ENCODE measurements at places on chromosomes 16 and 17.
A peak's percentile ranks its signal among the peaks of the same experiment; 100 is the strongest.

DNA sequence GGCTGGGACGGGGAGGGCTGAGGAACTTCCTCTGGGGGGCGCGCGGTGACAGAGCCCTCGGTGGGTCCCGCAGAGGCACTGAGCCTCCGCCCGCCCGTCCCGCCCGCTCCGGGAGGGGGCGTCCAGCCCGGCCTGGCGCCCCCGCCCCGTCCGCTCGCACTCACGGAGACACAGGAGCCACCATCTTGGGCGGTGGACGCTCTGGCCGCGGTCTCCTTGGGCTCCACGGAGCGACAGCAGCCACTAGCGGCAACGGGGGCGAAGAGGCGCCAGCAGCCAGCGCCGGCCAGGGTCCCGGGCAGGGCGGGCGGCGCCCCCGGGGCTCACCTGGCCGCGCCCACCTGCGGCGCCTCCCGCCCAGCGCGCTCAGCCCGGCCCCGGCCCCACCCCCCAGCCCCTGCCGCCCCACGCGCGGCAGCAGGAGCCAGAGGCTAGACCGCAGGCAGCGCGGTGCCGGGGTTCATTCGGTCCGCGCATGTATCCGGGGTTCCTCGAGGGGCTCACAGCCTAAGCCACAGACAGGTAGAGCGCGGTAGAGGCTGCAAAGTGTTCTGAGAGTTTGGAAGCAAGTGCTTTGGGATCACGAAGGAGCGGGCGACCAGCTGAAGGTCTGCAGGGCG is at the start of gene C17orf113:
TSS of gene C17orf113 (minus strand) at position 209 of the 620 bp plus-strand sequence. CDS start 7,225 bp downstream, outside the sequence.
- peak; percentile 48 for DNase-seq

DNA sequence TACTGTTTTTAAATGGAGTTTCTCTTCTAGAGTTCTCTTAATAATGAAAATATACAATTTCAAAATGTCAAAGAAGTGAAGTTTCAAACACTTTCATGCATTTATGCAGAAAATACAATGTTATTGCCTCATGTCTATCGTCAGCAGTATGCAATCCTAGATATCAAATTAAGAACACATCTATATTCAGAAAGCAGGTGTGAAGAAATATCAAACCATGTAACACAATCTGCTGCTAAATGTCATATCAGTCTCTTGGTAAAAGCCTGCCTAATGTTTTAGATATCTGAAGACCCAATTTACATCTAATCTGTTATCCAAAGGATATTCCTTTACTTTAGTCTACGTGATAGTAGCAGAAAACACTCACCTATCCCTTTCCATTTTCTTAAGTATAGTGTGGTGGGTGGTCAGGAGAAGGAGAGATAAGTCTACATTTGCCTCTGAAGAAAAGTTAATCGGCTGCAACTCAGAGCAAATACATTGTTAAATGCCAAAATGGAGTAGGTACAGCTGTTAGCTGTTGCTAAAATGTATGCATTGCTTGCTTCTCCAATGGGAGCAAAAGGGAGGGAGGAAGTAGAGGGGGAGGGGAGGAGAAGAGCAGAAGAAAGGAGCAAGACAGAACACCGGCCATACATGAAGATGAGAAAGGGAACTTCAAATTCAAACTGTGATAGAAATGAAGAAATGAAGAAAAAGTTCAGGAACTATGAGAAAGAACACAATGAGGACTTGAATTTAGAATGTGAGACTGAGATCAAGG is 64.9 kb downstream of the ITFG1 start:
- DNase-seq = no peak

- peak; percentile 62 for DNase-seq
These were observed 658 bp downstream of the TNFRSF12A start for GRCh38 chr16:3020604-3021448.

GRCh38 chr17:73956169-73956568 is 247.3 kb upstream of the RPL38 start:
- DNase-seq = no peak

- DNase-seq = no peak
These were observed 58.5 kb downstream of the MYH13 start for GRCh38 chr17:10314329-10314728.

DNA sequence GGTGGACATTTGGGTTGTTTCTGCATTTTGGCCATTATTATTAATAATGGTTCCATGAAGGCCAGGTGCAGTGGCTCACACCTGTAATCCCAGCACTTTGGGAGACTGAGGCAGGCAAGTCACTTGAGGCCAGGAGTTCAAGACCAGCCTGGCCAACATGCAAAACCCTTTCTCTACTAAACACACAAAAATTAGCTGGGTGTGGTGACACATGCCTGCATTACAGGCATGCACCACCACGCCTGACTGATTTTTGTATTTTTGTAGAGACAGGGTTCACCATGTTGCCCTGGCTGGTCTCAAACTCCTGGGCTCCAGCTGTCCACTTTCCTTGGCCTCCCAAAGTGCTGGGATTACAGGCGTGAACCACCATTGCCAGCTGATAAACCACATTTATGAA is 58.5 kb downstream of the TNFRSF13B start:
- no peak for DNase-seq

- no peak for DNase-seq
These were observed 13.8 kb upstream of the ZNF469 start for GRCh38 chr16:88368994-88369393.

GRCh38 chr17:44203731-44204440 is 4.2 kb upstream of the ATXN7L3 start:
- peak; percentile 72 for DNase-seq

DNA sequence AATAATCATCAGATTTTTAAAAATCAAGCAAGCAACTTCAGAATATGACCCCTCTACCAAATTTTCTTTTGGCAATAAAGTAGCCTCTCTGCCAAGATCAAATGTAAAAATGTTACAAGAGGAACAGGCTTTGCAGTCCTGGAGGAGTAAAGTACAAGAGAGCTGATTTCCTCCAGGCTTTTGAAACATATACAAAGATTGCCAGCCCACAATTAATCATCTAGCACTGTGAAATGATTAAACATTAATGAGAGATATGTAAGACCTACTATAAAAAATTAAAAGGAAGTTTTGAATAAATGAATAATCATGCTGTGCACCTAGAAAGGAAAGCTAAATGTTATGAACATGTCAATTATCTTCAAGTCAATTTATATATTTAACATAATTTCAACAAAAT is 26.3 kb downstream of the TXNDC11 start:
- DNase-seq = no peak

DNA sequence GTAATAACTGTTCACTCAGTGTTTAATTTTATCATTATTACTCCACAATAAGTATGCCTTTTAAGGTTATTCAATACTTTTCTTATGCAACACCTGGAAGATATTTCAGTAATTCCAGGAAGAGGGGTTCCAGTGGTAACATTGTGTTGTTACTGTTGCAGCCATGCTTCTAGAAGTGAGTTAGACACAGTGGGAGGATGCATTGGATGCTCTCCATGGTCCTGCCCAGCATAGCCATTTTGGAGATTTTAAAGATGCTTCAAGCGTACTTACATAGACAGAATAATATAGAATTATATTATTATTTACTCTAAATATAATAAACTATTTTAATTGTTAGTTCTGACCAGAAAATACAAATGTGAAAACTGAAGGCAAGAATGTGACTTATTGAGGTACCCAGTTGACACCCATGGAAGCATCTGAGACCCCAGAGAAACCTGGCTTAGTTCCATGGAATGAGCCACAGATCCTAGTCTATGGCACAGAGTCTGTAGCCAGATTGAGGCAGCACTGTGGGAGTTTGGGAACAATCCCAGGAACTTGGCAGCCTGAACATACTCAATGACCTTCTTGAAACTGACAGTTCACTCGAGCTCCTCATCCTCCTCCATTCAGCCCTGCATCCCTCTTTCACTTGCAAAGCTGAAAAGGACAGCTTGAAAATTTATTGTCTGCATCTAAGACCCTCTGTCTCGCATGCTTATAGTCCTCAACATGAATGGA is 190.1 kb upstream of the HS3ST4 start:
- no peak for DNase-seq

DNA sequence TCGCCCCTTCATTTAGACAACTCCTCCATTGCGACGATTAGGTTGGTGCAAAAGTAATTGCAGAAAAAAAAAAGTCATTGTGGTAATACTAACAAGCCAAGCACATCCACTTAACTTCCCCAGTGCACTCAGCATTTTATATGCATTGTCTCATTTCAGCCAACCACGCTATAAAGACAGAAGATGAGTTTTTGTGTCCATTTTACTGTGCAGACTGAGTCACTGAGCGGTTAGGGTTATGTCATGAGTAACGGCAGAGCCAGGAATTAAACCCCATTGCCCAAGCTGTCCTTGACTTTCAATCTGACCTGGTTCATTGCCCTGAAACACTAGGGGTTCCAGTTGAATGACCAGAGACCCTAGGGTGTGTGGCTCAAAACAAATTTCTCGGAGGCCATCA is 218.7 kb downstream of the XYLT1 start:
- no peak for DNase-seq

GRCh38 chr17:20207262-20207985 is 198.3 kb downstream of the SPECC1 start:
- no peak for DNase-seq

DNA sequence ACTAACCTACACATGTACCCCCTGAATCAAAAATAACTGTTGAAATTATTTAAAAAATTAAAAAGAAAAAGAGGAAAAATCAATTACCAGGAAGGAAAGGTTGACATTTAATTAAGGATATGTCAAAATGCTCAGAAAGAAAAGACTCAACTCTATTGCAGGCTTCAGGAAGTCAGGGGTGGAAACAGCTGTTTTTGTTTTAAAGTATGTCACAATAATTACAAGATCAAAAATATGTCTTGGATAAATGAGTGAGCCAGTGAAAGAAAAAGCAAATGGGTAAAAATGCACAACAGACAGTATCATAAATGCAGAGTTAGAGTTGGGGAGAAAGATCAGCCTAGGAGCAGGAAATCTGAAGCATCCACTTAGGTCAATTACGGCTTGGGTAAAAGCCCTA is 146.0 kb downstream of the CDH11 start:
- DNase-seq = no peak

- no peak for DNase-seq
These were observed 250.0 kb downstream of the ABCC12 start for GRCh38 chr16:47905771-47906170.

DNA sequence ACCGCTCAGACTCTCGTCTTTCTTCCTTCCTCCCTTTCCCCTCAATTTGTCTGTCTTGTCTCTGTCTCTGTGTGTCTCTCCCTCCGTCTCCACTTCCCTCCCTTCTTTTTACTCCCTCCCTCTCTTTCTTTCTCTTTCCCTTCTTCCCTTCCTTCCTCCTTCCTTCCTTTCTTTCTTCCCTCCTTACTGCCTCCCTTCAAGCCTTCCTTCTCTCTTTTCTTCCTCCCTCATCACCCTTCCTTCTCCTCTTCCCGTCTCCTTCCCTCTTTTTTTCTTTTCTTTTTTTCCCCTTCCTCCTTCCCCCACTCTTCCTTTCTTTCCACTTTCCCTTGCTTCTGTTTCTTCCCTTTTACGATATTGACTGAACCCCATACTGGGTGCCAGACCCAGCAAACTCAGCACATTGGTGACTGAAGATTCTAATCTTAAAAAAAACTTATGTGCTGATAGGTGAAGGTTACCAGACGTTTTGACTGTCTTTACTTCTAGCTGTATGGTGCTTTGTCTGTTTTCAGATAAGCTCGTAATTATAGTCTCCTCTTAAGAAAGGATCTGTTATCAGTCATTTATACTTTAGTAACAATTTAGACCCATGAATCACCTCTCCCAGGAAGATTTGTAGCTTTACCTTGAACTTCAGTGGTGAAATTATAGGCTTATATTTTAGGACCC is 481 bp upstream of the BRD7 start:
- DNase-seq = no peak

GRCh38 chr16:83952587-83952939 is 477 bp upstream of the OSGIN1 start:
- no peak for DNase-seq

GRCh38 chr16:53212893-53213223 is 158.1 kb downstream of the CHD9 start:
- no peak for DNase-seq

DNA sequence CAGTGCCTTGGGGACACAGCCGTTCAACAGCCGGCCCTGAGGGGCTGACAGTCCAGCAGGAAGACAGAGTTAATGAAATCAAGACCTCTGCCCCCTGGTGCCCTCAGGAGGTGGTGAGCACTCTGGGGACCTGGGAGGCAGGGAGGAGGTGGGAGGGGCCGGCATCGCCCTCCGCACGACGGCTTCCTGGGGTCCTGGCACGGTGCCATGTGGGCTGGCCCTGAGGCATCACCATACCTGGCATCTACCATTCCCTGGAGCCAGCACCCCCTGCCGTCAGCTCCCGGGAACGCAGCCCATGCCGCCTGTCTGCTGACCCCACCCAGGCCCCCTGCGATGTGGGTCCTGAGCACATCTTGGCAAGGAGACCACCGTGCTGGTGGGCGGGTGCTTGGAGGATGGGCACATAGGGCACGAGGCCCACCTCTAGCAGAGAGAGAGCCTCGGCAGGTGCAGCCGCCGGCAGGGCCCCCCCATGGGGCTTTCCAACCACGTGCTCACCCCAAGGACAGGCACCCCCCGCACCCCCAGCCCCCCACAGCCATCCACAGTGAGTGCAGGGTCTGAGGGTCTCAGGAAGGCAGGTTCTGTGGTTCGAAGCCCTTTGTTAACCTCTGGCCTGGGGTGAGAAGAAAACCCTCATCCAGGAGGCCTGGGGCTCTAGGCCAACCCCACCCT is 52.5 kb downstream of the ZFPM1 start:
- peak; percentile 69 for DNase-seq

DNA sequence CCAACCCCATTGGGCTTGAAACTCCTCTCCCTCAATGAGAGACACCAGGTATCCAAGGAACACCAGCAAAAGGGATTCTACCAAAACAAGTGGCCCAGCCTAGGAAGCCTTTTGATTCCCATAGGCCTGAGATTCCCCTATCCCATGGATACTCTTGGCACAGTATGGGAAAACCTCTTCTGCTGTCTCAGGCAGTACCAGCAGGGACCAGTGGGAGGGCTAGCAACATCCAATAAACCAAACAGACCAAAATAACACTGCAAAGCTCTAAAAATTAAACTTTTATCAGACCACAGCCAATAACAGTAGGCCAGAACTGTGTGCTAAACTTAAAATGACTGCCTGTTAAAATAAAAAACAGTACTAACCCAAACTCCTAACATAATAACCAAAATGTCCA is 153.9 kb upstream of the CES5A start:
- DNase-seq = no peak

DNA sequence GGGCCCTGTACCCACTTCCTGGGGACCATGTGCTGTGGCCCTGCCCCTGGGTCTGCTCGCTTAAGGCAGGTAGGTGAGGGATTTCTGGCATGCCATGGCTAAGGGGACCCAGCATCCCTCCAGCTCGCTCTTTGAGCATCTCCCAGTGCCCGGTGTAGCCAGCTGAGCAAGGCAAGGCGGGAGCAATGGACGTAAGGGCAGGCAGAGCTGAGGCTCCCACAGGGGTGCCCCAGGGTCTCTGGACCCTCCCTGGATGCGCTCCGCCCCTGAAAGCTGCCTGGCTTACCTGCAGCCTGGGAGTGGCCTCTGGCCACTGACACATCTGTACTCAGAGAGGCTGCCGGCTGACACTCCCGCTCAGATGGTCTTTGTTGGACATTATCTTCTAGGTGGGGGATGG is 189.9 kb downstream of the IRF8 start:
- no peak for DNase-seq

GRCh38 chr17:63966646-63967264 is 6.0 kb downstream of the SCN4A start:
- no peak for DNase-seq

GRCh38 chr16:82643136-82643535 is 16.4 kb downstream of the CDH13 start:
- no peak for DNase-seq

GRCh38 chr16:9122969-9123368 is 31.5 kb downstream of the HAPSTR1 start:
- no peak for DNase-seq

- DNase-seq = no peak
These were observed 101.4 kb downstream of the TNFRSF13B start for GRCh38 chr17:16870253-16871245.

- DNase-seq = no peak
These were observed 23.7 kb downstream of the COX11 start for GRCh38 chr17:54944796-54945195.
